Erythroblast (primary cell): ENCODE measurements at places on chromosomes 7 and 10.

GRCh38 chr7:50629238-50629901 lies 64.2 kb upstream of the DDC start:
- DNase-seq: no peak

GRCh38 chr10:63767138-63767801 lies 246.1 kb downstream of the REEP3 start:
- no peak for DNase-seq

DNA sequence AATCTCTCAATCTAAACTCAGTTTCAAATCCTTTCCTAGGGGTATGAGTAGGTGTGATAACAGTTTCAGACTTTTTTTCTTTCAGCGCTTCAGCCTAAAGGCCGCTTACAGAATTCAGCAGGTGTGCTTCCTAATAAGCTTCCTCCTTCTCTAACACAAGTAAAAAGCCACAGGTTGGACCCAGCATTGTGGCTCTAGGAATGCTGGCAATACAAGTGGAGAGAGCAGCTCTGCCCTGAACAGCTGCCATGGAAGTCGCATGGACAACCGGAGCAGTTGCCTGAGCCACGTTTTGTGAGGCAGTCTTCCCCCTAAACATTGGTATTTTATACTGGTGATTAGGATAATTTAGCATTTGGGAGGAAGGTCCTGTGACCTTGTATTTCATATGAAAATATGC lies 83.5 kb downstream of the ST7 start:
- DNase-seq: no peak

GRCh38 chr7:6658618-6659345 lies 21.7 kb downstream of the ZNF316 start:
- no peak for DNase-seq

DNA sequence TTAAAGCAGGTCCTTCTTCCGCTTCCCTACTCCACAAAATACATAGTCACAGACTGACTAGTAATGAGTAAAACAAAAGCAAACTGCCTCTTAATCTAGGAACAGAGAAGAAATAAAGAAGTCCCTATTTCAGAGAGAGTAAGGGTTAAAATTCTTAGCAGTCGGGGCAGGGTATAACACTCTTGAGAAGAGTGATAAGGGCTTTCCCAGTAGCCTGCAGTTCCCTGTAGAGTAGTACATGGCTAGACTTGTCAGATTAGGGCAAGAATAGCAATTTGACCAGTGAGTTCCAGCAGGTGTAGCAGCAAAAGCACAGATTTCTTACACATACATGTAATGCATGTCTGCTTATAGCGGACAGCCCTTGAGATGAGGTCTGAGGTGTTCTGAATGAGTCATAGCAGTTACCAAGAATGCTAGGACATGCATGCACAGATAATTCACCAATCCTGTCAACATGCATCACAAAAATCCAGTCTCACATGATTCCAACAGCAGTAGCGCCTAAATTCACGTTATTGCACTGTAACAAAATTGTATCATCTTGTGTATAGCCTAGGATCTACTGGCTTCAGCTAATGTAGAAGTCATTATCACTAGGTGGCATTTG lies 40.7 kb downstream of the BTRC start:
- DNase-seq: peak; percentile 41

DNA sequence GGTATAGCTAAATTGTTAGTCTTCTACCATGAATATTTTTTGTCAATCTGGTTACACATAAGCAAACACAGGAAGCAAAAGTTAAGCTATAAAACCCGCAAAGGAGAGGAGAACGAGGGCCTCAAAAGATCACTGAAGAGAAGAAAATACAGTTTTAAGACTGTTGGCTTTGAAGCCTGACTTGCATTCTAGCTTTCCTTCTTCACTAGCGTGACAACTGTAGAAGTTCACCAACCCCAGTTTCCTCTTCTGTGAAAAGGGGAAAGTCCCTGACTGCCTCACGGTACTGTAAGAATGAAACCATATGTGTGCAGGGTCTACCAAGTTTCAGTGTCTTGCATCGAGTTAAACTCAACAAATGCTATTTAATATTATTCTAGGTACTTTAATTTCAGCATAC lies 7.5 kb upstream of the LRRN3 start:
- DNase-seq: peak; percentile 1

DNA sequence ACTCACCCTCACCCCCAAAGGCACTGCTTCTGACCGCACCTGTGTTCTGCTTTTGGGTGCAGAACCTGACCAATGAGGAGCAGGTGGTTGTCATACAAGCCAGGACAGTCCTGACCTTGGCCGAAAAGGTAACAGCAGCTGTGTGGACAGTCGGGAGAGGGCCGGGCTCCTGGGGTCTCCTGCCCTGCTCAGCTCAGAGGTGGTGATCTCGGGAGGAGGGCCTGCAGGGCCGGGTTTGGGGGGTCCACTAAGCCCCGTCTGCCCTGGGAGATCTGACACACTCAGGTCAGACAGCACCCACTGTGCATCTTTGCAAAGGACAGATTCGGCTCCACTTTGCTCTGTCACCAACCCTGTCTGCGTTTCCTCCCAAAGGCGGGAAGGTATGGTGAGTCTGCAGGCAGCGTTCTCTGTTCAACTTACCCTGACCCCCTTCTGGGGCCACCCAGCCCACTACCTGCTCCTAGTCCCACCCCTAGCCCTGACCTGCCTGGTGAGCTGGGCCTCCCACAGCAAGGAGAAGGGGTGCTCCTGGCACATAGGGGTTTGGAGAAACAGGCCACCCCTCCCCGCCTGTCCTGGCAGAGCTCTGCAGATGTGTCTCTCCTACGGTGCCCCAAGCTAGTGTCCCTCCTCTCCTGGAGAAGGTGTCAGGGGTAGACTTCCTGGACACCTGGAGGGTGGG lies 33.7 kb upstream of the DPYSL4 start:
- no peak for DNase-seq

- no peak for DNase-seq
Observed at GRCh38 chr10:13769946-13770345, 183.2 kb downstream of the PRPF18 start.

DNA sequence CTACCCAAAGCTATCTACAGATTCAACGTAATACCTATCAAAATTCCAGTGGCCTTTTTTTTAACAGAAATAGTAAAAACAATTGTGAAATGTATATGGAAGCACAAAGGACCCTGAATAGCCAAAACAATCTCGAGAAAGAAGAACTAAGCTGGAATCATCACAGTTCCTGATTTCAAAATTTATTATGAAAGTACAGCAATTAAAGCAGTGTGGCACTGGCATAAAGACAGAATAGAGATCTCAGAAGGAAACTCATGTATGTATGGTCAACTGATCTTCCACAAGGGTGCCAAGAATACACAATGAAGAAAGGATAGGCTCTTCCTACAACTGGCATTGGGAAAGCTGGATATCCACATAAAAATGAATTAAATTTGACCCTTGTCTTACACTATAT lies 23.2 kb downstream of the PNLIPRP3 start:
- no peak for DNase-seq

- DNase-seq: no peak
Observed at GRCh38 chr10:19505320-19506312, 310.6 kb upstream of the PLXDC2 start.

DNA sequence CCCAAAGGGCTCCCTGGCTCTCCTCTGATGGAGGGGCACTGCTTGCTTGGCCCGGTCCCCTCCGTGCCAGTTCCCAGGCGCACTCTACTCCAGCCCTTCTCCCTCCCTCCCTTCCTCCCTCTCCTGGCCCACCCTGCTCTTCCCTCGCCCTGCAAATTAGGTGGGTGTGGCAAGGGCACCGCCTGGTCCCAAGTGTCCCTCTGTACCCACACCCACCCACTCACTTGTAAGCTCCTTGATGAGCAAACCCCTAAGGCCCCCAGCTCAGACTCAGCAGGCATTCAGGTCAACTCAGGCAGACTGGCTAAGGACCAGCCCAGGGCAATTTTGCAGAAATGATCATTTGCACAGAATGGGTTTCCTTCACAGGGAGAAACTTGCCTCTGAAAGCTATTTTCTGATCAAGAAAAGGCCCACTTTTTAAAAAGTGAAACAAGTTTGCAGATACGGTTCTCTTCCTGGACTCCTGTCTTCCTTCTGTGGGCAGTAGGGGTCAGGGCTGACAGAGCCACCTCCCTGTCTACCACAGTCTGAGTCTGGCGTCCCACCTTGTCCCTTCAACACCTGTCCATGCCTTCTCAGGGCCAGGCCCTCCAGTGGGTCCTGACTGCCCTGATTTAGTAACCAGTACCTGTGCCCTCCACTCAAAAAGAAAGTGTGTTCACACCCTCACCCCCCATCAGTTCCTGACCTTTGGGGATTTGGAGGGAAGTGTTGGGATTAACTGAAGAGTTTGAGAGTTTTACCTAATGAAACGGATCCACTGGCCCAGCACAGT lies 28.3 kb downstream of the C10orf71 start:
- DNase-seq: no peak

DNA sequence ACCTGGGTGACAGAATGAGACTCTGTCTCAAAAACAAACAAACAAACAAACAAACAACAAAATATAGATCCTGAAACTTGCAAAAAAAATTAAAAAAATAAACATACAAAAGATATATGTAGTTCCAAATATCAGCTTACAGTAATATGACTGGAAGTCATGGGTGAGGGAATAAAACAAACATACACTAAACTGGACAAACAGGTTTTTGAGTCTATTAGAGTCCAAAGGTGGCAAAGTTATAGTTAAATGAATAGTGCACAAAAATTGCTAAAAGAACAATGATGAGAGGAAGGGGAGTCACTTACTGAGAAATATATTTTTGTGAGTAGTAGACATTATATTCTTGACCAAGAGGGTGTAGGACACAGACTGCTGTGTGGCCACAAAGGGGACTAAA lies 16.7 kb upstream of the RSBN1L start:
- DNase-seq: no peak

DNA sequence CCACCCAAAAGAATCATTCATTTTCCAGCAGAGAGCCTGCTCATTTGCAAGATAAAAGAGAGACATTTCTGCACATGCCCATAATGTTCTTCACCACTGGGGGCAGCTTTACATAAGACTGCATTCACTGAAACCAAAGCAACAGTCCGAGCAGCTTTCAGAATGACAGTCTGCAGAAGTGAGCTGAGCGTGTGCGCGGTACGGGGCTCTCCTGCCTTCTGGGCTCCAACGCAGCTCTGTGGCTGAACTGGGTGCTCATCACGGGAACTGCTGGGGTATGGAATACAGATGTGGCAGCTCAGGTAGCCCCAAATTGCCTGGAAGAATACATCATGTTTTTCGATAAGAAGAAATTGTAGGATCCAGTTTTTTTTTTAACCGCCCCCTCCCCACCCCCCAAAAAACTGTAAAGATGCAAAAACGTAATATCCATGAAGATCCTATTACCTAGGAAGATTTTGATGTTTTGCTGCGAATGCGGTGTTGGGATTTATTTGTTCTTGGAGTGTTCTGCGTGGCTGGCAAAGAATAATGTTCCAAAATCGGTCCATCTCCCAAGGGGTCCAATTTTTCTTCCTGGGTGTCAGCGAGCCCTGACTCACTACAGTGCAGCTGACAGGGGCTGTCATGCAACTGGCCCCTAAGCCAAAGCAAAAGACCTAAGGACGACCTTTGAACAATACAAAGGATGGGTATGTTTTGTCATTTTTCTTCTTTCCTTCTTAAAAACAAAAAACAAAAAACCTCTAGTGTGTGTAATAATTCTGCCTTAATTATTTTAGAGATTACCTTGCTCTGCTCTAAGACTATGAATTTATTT lies at the start of gene LRRTM3:
TSS of gene LRRTM3 (plus strand) at position 141 of the 820 bp plus-strand sequence.
- DNase-seq: peak; percentile 15

GRCh38 chr7:33276325-33276724 lies 147.0 kb downstream of the BBS9 start:
- no peak for DNase-seq

DNA sequence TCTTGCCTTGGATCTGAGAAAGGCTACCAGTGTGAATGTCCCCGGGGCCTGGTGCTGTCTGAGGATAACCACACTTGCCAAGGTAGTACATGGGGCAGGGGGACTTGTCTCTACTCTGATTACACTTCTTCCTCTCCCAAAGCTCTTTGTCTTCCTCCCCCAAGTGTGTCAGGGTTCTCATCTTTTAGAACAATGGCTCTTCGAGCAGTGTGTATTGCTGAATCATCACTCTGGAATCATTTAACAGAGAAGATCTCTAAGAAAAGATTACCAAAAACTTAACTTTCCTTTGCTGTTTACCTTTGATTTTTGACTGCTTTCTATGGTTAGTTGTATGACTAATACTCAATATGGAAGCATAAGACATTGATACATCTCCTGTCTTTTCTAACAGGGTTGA lies 18.2 kb downstream of the OIT3 start:
- no peak for DNase-seq

DNA sequence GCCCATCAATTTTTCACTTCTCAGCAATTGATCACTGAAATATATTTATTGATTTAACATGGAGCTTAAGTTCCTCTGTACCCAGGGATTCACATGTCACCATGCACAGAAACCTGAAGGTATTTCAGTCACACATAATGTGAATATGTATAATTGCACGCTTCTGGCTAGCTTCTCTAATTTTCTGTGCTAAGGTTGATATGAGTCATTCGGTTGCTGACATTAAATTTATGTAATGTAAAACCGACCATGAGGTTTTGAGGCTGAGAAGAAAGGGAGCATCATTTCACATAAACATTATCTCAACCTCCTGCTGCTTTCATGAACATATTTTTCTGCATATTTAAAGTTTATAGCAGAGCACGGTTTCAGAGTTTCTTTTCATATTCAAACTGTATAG lies 381.0 kb upstream of the TPK1 start:
- DNase-seq: no peak

GRCh38 chr10:29214551-29214950 lies 74.3 kb upstream of the LYZL1 start:
- DNase-seq: no peak
